ENCODE measurements at places on chromosomes 3 and 15.

DNA sequence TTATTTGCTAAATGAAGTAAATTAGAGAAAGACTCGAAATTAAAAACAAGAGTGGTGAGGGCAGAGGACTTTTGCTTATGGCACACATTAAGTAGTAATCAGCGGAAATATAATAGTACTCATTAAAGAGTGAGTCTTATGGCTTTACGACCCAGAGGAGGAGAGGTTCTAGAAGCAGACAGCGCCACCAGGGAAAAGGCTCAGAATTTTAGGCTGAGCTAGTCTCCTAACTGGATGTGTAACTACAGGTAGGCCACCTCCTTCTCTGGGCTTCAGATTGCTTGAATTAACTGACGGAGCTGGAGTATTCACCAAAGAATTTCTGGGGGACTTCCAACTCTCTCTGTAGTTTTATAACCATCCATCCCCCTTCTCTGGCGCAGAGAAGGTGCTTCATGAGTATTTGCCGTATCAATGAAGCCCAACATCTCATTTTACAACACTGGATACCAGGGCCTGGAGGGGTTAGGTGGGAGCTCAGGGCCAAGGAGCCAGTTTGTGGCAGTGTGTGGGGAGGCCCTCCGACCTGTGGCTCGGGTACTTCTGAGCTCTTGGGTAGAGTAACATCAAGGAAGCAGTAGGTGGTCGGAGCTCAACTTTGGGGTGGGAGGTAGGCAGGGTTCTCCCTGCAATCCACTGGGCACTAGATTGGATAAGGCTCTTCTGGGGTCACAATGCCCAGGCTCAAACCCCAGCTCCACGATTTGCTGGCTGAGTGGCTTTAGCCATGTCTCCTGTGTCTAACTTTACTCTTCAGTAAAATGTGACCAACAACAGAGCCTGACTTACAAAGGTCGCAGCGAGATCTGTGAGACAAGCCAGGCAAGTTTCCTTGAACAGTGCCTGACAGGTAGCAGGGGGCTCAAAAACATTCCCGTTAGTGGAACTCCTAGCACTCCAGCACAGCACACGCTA, 1.1 kb downstream of the CHCHD4 start:
- DNase-seq, result no peak

DNA sequence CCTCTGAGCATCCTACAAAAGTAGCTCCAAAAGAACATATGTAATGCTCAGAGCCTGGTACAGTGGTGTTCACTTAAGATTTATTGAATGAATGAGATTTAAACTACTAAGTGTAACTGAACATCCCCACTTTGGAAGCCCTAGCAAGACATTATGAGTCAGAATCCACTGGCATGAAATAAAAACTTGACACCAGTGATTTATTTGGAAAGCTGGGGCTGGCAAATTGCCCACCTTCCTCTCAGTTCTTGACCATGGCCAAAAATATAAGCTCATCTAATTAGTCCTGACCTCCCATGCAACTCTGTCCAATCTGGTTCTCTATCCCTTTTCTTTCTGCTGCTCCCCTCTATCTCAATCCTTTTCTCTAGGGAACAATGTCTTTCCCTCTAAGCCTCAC, 418.0 kb downstream of the PLCL2 start:
- no peak for DNase-seq

DNA sequence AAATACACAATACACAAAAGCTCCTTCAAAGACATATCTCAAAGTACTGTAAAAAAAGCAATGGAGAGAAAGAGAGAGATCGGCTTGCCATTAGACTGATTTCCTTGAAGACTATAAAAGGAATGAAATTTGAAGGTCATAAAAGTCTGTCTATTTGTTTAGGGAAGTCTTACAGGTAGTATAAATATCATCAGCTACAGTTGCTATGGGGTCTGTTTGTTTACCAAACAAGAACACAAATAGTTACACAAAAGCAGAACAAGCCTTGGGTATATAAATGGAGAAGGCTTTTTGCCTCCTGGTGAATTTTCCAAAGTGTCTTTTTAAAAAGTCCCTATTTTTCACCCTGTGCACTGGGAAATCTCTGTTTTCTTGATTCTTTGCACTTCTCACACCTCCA, 552.3 kb downstream of the FOXP1 start:
- DNase-seq, result no peak

- no peak for DNase-seq
Measured at GRCh38 chr3:192079098-192079497, 618.1 kb downstream of the PYDC2 start.

DNA sequence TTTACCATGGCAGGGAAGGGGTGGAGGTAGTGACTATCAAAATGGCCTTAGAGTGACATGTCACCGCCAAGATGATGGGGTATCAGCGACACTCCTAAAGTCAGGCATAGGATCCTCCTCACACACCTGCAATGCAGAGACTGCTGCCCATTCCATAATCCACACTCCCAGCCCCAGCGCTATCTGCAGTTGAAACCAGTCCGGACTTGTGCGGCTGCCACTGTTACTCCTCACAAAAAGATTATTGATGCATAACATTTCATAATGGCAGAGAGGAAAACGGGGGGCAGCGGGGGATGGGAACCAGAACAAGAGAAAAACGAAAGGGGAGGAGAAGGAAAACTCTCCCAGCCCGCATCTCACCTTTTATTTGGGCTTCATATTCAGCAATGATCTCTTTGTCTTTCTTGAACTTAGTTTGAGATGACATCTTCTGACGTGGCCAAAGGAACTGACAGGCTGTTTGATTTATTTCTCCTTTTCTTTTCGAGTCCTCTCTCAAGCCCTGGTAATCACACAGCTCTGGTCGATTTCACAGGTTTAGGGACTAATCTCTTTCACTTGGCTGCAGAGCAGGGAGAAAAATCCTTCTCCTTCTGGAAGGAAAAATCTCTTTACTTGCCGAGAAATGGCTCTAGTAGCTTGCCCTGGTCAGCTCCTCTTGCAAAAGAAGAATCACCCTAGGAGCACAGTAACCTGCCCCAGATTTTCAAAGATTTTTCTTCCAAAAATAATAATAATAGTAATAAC, 749 bp downstream of the SRGAP3 start:
- no peak for DNase-seq

DNA sequence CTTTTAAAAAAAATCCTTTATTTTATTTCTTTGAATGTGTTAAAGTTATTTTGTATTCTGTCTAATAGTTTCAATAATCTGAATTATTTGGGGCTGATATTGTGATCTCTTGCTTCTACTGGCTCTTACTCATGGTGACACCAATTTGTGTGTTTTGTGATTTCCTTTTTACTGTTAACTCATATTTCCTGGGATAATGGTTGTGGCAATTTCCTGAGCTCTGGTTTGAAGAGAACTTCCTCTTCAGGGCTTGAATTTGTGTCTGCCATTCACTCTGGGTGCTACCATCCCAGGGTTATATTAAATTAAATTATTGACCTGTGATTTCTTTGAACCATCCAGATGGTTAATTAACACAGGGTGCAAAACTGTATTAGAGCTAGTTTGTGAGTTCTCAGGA, 60.4 kb upstream of the RNF7 start:
- DNase-seq, result no peak
